ENCODE measurements at places on chromosomes 7 and 10. TPM values are rescaled to one million over a fixed set of nuclear protein-coding genes. Genes with fewer than 3 reads are reported as not detected.

RNF133 gene
- 0.22 TPM for total RNA-seq

TFEC gene
- 1.2 TPM for total RNA-seq

TLX1 gene
- not detected for total RNA-seq

GRCh38 chr7:37430640-37431039 lies 18.0 kb downstream of the ELMO1 start:
- DNase-seq, result no peak
- H3K27ac ChIP-seq, result no peak overlapping the region
- H3K27me3 ChIP-seq, result no peaks in the 10 kb centered on the region
- peaks cover 2% of the 10 kb centered on the region for H3K36me3 ChIP-seq
- no peak overlapping the region for H3K4me3 ChIP-seq
- peaks cover 4% of the 10 kb centered on the region for H3K4me1 ChIP-seq

- H3K27ac ChIP-seq, result no peak overlapping the region
- DNase-seq, result no peak
- H3K4me1 ChIP-seq, result peaks cover 17% of the 10 kb centered on the region
- no peaks in the 10 kb centered on the region for H3K36me3 ChIP-seq
- H3K27me3 ChIP-seq, result no peaks in the 10 kb centered on the region
- H3K4me3 ChIP-seq, result no peak overlapping the region
These were observed 42.4 kb downstream of the PDK4 start for GRCh38 chr7:95553939-95554338.

DNA sequence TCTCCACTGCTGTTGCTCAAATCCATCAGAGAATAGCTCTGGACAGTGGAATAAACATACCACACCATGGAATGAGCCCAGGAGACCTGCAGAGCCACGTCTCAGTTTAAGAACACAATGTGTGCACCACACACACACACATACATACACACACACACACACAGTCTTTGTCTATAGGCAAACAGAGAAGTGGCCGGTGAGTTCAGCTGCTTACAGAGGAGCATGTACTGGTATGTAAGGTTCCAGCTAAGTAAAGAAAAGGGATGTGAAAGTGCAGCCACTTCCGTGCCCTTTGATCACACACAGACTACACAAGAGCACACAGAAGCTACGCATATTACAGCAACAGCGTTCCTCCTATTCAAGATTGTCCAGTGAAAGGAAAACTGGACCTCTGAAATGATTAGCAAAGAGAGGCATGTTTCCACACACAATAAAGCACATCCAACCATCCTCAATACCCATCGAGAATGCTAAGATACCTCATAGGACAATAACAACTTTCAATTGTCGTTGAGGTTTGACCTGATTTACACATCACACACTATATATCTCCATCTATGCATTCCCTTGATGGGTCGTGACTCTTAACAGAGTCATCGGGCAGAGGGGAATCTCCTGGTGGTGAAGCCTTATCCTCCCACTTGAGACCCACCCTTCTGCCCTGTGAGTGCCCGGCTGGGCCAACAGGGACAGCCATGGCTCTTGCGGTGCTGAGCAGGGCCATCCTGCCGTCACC lies 23.6 kb downstream of the SLC35B4 start:
- peak; percentile 74 for DNase-seq
- peaks cover 2% of the 10 kb centered on the region for H3K4me1 ChIP-seq
- no peak overlapping the region for H3K4me3 ChIP-seq
- peaks cover 31% of the 10 kb centered on the region for H3K36me3 ChIP-seq
- no peak overlapping the region for H3K27ac ChIP-seq

- H3K4me1 ChIP-seq, result no peaks in the 10 kb centered on the region
- no peaks in the 10 kb centered on the region for H3K36me3 ChIP-seq
- no peaks in the 10 kb centered on the region for H3K27me3 ChIP-seq
- H3K27ac ChIP-seq, result no peak overlapping the region
- no peak overlapping the region for H3K4me3 ChIP-seq
These were observed 118.3 kb downstream of the POU6F2 start for GRCh38 chr7:39095875-39096619.

DNA sequence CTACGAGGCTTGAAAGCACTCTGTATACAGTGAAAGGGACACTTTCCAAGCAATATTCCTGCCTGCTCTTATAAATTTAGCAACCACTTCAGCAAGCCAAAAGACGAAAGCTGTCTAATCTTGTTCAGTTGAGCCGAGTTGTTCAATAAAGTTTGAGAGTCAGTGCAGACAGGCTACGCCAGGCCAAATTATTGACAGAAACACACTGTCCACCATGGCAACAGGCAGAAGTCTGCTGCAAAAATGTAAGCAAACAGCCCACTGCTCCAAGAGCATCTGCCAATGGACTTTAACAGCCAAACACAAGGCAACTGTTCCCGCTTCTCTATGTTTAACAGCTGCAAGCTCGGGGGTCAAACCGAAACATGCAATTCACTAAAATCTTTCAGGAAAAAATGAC lies 85.7 kb downstream of the GLI3 start:
- peak overlapping the region; percentile 8 for H3K4me3 ChIP-seq
- peak; percentile 99 for DNase-seq
- peaks cover 11% of the 10 kb centered on the region for H3K36me3 ChIP-seq
- H3K27ac ChIP-seq, result peak overlapping the region; percentile 93
- H3K4me1 ChIP-seq, result peaks cover 44% of the 10 kb centered on the region

DNA sequence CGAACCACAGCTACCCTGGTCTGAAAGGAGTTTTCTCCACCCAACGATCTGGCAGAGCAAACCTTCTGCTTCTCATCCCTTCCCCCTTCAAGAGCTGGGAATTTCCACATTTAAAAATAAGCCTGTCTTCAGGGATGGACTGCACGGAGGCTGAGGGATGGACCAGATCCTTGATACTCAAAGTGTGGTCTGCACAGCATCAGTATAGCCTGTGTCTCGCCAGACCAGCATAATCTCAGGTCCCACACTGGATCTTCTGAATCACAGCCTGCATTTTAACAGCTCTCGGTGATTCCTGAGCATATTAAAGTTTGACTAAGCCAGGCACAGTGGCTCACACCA lies 7.1 kb downstream of the KCNMA1 start:
- H3K4me3 ChIP-seq, result no peak overlapping the region
- H3K36me3 ChIP-seq, result no peaks in the 10 kb centered on the region
- H3K4me1 ChIP-seq, result no peaks in the 10 kb centered on the region
- H3K27ac ChIP-seq, result no peak overlapping the region

DNA sequence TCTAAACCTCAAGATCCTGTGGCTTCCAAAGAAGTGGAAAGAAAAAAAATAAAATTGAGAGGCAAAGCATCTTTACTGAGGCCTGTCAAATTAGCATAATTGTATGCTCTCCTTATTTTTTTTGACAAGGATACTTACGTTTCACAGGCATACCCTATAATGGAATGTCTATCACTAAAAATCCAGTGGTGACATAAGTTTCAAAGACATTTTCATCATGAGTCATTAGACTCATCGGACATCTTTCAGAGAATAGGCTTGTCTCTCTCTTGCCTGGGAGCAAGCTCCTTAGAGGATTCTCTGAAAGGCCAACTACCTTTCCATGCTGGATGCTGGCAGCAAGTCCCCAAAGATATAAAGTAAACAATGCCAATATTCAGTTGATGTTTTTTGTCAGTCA lies 380.7 kb upstream of the STEAP1 start:
- no peak overlapping the region for H3K27ac ChIP-seq
- H3K36me3 ChIP-seq, result no peaks in the 10 kb centered on the region
- H3K4me3 ChIP-seq, result no peak overlapping the region
- no peaks in the 10 kb centered on the region for H3K4me1 ChIP-seq
- DNase-seq, result no peak

- H3K4me3 ChIP-seq, result no peak overlapping the region
- H3K27me3 ChIP-seq, result peaks cover 2% of the 10 kb centered on the region
- peaks cover 16% of the 10 kb centered on the region for H3K4me1 ChIP-seq
These were observed 114.7 kb downstream of the RPS24 start for GRCh38 chr10:78148216-78148960.

DNA sequence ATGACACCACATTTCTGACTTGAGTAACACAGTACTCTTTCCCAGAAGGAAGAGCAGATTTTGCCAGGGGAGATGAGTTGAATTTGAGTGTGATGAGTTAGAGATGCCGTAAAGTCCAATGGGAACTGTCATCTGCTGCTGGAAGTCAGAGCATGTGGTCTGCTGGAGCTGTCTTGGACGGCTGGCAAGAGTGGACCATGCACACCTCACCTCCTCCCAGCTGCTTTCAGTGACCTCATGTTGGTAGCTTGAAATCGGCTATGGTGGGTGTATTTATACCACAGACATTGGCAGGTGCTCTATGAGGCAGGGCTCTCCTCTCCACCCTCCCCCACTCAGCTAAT lies 82.3 kb downstream of the COL13A1 start:
- H3K27ac ChIP-seq, result no peak overlapping the region
- H3K36me3 ChIP-seq, result peaks cover 4% of the 10 kb centered on the region
- DNase-seq, result peak; percentile 63
- no peaks in the 10 kb centered on the region for H3K27me3 ChIP-seq

DNA sequence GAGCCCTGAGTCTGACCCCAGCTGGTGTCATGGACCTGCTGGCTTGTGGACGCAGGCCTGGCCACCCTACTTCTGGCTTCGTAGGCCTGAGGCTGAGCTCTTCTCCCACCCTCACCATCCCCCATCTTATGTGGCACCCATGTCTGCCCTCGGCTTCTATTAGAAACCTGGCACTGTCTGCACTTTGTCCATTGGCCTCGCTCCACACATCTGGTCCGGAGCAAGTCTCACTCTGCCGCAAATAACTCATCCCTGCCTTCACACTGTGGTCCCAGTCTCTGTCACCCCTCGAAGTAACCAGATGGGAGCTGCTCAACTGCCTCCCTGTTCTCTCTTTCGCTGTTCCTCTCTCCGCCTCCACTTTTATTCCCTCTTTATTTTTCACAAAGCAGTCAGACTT lies 78.6 kb downstream of the TRRAP start:
- H3K4me1 ChIP-seq, result no peaks in the 10 kb centered on the region
- DNase-seq, result no peak
- no peaks in the 10 kb centered on the region for H3K27me3 ChIP-seq
- H3K27ac ChIP-seq, result no peak overlapping the region

- no peak overlapping the region for H3K27ac ChIP-seq
- no peak for DNase-seq
- H3K4me1 ChIP-seq, result peaks cover 6% of the 10 kb centered on the region
These were observed 2.4 kb downstream of the CCDC71L start for GRCh38 chr7:106658316-106659165.

DNA sequence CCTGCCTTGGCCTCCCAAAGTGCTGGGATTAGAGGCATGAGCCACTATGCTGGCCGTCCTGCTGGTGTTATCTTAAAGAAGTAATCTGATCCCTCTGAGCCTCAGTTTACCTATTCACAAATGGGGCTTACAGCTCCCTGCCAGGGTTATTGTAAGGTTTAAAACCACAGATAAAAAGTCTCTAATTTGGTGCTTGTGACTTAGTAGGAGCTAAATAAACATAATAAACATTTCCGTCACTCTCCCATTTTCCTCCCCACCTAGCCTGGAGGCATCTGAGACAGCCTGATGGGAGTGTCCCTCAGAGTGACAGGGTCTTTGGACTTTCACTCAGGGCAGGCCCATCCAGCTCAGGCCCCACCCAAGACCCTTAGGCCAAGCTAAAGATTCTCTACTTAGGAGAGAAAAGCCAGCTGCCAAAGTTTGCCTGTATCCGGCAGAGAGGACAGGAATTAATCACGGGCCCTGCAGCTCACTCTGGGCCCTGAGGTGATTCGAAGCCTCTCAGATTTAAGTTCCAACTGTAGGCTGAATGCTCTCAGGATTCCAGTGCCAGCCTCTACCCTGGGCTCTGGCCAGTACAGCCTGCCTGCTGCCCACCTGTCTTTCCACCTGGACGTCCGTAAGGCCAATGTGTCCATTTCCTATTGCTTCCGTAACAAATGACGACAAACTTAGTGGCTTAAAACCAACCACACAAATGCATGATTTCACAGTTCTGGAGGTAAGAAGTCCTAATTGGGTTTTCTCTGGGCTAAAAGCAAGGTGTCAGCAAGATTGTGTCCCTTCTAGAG lies 21.8 kb upstream of the DUSP5 start:
- no peaks in the 10 kb centered on the region for H3K4me1 ChIP-seq
- H3K4me3 ChIP-seq, result no peak overlapping the region
- H3K36me3 ChIP-seq, result no peaks in the 10 kb centered on the region
- H3K27me3 ChIP-seq, result peaks cover 2% of the 10 kb centered on the region

- no peaks in the 10 kb centered on the region for H3K36me3 ChIP-seq
- DNase-seq, result no peak
These were observed 9.4 kb upstream of the ZC3HAV1 start for GRCh38 chr7:139118805-139119485.

Measured in muscle of leg (tissue), 16 donors.